Cardiac fibroblast (primary cell): ENCODE measurements at places on chromosomes 12 and 14.

GRCh38 chr12:32896432-32897280 is at the start of gene PKP2:
Gene PKP2 (minus strand): TSS chr12:32896777. CDS start chr12:32896731, 46 bp downstream.
- peak; percentile 67 for DNase-seq

- DNase-seq: no peak
These were observed 184.7 kb downstream of the TMEM121 start for GRCh38 chr14:105711044-105711620.

GRCh38 chr12:31850268-31850667 is 108.9 kb upstream of the RESF1 start:
- no peak for DNase-seq

DNA sequence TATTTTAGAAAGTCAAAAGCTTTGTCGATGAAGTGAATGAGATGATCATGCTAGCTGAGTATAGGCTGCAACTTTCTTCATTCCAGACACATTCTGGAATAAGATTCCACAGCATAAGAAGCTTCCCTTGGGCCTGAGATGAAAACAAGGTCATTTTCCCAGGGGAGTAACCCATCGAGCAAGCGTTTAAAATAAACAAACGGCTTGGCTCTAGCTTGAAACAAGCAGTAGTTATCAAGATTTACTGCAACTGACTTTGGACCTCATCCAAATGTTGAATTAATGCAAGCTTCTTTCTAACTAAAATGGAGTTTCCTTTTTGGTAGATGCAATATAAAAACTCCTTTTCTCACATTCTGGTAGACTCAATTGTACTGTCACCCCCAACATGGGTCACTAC is 23.0 kb downstream of the KCNJ8 start:
- peak; percentile 85 for DNase-seq

DNA sequence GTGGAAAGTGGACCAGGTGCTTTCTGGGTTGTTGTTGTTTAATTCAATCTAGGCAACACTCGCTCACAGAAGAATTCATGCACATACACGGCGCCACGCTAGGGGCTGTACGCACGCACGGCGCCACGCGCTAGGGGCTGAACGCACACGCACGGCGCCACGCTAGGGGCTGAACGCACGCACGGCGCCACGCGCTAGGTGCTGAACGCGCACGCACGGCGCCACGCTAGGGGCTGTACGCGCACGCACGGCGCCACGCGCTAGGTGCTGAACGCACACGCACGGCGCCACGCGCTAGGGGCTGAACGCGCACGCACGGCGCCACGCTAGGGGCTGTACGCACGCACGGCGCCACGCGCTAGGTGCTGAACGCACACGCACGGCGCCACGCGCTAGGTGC is 54.3 kb downstream of the NINJ2 start:
- DNase-seq: no peak

DNA sequence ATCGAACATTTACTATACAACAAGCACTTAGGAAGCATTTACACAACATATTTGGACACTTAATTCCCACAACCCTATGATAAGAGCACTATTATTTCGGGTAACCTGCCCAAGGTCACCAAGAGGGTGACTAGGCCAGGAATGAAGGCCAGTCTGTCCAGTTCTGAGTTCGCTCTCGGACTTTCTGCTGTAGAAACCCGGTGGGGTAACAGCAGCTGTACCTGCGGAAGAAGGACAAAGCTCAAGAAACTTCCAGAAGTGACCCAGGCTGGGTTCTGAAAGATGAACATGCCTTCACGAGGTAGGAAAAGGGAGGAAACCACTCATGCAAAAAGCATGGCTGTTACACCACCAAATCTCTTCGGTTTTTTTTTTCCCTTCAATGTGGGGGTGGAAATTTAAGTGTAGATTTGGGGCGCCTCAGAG is 10.8 kb downstream of the PLA2G1B start:
- DNase-seq: no peak

DNA sequence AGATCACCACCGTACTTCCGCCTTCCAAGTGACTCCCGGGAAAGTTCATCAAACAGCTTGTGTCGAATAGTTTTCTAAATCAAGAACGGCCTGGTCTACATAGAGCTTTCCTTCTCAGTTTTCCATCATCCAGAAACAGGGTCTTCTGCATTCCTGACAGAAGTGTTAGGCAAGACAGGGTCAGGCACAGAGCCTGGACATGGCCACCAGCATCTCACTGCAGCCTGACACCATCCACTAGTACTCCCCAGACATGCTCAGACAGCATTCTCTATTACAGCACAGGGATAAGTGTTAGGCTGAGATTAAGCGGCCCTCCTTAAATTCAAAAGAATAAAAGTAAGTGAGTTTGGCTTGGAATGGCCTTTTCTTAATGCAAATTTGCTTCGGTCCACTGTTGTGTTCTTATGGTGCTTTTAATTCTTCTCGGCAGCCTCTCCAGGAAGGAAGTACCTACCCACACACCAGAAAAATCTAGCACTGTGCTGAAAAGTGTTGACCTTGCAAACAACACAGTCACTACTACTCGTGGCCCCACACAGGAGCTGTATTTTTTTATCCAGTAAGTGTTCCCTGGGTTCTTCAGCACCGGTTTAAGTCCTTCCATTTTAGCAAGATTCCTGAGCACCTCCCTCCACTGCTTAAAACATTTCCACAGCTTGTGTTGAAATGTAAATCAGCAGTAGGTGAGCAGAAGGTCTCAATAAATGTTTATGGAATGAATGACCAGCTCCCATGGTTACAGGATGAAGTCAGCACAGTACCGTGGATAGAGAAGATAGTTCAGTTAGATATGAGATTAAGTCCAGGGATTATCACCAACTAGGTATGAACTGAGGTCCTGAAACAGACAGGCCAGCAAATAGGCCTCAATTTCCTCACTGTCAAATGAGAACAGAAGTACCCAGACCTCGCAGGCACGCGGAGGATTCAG is 44.1 kb downstream of the SETD3 start:
- DNase-seq: peak; percentile 10

GRCh38 chr14:99747582-99748330 is 45.5 kb upstream of the EML1 start:
- no peak for DNase-seq

DNA sequence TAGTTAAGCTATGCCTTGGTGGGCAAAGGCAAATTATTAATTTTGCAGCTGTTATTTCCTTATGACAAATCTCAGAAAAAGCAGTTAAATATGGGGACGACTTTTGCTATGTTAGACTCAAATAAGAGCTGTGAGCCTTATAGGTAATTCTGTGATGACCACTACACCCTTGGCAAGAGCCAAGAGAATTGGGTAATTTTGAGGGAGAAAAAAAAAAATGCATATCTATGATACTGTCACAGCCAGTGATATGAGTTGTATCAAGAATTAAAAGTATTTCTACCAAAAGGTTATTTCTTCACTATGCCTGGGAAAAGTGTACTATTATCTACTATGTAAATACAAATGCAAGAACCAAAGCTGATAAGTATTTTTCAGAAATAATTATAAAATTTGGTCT is 43.9 kb downstream of the SCAF11 start:
- no peak for DNase-seq

GRCh38 chr12:108570743-108571608 is 8.6 kb downstream of the ISCU start:
- DNase-seq: peak; percentile 76

- peak; percentile 49 for DNase-seq
These were observed 189.7 kb upstream of the CDKN3 start for GRCh38 chr14:54207075-54207474.

- DNase-seq: peak; percentile 26
These were observed 63.2 kb upstream of the INSM2 start for GRCh38 chr14:35470755-35471154.

DNA sequence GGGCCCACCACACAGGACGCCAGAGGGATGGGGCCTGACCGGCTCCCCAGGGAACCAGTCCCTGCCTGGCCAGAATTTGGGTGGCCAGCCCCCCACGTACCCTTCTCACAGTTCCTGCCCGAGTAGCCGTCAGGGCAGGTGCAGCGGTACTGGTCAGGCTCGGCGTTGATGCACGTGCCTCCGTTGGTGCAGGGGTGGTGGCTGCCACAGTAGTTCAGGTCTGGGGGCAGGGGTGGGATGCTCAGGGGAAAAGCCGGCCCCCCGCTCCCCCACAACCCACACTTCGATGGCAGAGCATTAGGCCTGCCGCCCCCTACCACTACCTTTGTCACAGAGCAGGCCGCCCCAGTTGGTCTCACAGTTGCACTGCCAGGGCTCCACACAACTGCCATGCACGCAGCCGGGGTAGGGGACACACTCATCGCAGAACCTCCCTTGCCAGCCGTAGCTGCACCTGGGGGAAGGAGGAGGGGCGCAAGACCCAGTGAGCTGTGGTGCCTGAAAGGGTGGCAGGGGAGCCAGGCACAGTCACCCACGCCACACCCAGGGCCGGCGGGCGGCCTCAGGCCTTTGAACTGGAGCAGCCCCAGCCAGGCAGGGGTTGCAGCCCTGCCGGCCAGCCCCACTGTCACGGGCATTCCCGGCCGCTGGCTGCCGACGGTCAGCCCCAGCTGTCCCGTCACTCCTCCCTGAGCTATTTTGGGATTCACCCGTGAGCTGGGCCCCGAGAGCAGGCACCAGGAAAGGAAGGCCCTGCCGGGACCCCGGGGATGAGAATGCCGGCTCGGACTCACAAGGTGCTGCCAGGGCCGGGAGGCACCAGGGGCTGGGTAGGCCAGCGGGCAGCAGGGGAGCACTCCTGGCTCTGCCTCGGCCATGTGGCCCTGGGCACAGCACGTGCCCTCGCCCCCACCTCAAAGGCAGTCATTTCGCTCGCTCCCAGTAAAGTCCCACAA is 16.5 kb downstream of the JAG2 start:
- no peak for DNase-seq

- DNase-seq: no peak
These were observed 10.9 kb upstream of the AMN start for GRCh38 chr14:102911541-102911951.

- no peak for DNase-seq
These were observed 25.5 kb downstream of the TSPAN11 start for GRCh38 chr12:30952015-30952414.
